ENCODE measurements at places on chromosomes 6 and 20.
A peak's percentile ranks its signal among the peaks of the same experiment; 100 is the strongest.

DNA sequence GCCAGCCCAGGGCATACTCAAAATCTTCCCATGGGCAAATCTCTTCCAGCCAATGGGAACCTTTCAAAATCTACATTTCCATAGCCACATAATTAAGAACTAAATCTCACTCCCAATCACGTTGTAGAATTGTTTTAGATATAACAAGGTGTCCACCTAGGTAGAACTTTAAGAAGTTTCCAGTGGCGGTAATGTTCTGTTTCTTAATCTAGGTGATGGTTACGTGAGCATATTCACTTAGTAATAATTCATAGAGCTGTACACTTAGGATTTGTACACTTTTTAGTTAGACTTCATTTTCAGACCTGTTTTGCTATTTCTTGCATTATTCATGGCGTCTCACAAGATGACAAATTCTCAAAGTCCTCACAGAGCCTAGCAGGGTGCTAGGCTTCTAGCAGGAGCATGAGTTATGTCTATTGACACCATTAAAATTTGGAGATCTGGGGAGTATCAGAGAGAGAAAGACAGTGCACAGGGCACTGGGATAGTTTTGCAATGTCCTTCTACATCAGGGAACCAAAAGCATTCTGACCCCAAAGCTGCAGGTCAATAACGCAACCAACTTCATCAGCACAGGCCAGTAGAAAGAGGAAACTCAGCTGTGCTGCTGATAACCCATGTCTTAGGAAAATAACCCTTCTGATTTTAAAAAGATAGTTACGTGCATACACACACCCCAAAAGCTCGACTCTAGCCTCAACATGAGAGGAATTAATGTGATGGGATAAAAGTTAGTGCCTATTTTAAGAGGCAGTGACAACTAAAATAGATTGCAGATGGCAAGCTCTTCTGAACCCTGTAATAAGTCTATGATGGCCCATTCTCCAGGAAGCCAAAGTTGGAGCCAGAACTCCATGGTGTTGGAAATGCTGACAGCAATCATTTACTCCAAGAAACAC, 518.1 kb upstream of the JARID2 start:
- DNase-seq = no peak

DNA sequence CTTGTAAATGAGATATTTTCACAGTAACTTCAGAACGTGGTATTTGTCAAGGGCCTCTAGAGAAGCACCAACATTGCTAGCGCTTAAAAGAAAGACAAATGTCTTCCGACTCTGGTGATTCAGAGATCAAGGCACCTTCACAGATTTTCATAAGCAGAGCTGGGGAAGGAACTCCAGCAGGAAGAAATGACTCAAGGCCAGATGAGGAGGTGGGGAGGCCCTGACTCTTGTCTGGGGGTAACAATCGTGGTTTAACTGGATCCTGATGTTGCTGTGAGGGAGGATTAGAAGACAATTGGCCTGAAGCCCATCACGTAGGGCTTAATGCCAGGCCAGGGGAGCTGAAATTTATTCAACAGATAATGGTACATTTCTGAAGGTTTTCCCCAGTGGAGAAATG, 122.9 kb upstream of the QKI start:
- DNase-seq = no peak

- DNase-seq = peak; percentile 89
These were observed 71.9 kb downstream of the TMEM170B start for GRCh38 chr6:11609324-11610071.

DNA sequence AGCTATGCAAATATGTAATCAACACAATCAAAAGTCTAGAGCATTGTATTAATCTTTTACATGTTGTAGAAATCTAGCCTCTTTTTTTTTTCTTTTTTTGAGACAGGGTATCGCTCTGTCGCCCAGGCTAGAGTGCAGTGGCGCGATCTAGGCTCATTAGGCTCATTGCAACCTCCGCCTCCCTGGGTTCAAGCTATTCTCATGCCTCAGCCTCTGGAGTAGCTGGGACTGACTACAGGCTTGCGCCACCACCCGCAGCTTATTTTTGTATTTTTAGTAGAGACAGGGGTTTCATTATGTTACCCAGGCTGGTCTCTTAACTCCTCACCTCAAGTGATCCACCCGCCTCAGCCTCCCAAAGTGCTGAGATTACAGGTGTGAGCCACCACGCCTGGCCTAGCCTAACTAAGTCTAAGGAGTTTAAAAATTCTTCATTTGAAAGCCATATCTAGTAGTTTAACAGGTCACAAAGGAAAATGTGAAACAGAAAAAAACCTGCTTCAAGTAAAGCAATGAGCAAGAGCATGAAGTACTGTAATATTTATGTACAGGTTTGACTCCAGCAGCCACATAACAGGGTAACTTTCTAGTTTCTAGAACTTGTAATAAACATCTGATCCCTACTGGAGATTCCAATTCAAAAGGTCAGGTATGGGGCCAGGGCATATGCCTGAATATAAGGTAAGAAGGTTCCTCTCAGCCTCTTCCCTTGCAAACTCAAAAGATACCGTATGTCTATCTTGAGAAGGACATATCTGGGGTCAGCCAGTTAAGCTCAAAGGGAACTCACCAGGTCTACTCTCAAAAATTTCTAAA, 4.4 kb downstream of the CPNE1 start:
- DNase-seq = no peak

- DNase-seq = peak; percentile 39
These were observed 89.0 kb downstream of the CD40 start for GRCh38 chr20:46206992-46207549.

- DNase-seq = no peak
These were observed 89.3 kb downstream of the MRPL14 start for GRCh38 chr6:44037847-44038542.

GRCh38 chr6:127489248-127489647, 29.9 kb downstream of the MTCL3 start:
- DNase-seq = no peak

GRCh38 chr20:9794831-9795230, 44.0 kb downstream of the PAK5 start:
- no peak for DNase-seq

GRCh38 chr6:169034516-169035167, 219.0 kb downstream of the THBS2 start:
- DNase-seq = peak; percentile 60

GRCh38 chr6:82741996-82742385, 323.6 kb downstream of the UBE3D start:
- DNase-seq = no peak

- peak; percentile 33 for DNase-seq
These were observed 6.8 kb upstream of the POU3F2 start for GRCh38 chr6:98827295-98828159.

GRCh38 chr6:12339022-12339421, 48.9 kb downstream of the EDN1 start:
- DNase-seq = no peak

- DNase-seq = peak; percentile 22
These were observed 95.4 kb downstream of the BCAS1 start for GRCh38 chr20:53974785-53975555.

- no peak for DNase-seq
These were observed 111.0 kb downstream of the PKHD1 start for GRCh38 chr6:51976374-51976773.

GRCh38 chr6:163298079-163298830, 116.3 kb upstream of the QKI start:
- no peak for DNase-seq

- DNase-seq = no peak
These were observed 53.5 kb upstream of the LRFN2 start for GRCh38 chr6:40640599-40641227.

DNA sequence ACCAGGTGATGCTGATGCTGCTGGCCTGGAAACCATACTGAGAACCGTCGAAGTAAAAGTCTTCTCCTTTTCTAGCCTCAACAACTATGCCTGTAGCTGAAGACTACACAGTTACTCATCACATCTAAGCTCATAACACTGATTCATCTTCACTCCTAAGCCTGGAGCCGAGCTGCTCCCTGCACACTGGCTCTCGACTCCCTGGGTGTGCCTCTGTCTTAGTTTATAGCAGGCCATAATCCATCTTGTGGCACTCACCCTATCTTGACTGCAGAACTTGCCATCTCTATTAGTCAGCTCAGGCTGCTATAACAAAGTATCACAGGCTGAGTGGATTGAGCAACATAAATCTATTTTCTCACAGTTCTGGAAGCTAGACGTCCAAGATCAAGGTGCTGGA, 191.0 kb downstream of the UNC5CL start:
- DNase-seq = peak; percentile 60

DNA sequence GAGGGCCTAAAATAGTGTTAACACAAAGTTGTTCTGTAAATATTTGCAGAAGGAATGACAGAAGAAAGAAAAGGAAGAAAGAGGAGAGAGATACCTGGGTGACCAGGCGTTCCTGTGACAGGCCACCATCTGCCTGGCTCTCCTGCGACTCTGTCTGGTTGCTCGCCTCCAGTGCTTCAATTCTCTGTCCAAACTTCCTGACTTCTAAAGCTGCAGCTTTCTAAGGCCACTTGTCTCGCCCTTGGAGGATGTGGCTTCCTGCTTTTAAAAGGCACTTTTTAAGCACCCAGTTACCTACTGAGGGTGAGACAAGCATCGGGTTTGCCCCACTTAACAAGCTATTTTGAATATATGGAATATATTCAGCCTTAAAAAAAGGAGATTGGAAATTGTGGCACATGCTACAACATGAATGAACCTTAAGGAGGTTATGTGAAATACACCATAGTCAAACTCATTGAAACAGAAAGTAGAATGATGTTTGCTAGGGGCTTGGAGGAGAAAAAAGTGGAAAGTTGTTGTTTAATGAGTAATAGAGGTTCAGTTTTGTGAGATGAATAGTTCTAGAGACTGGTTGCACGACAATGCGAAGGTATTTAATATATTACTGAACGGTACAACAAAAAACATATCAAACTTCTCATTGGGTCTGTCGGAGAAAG, 32.8 kb downstream of the VIP start:
- no peak for DNase-seq

- DNase-seq = peak; percentile 7
These were observed 227.7 kb downstream of the MEI4 start for GRCh38 chr6:77880501-77880900.

GRCh38 chr20:57094252-57094891, 172.1 kb downstream of the BMP7 start:
- no peak for DNase-seq

GRCh38 chr6:84508981-84509380, 255.4 kb downstream of the TBX18 start:
- peak; percentile 27 for DNase-seq

GRCh38 chr6:110617057-110617456, 140.6 kb upstream of the SLC22A16 start:
- DNase-seq = no peak

DNA sequence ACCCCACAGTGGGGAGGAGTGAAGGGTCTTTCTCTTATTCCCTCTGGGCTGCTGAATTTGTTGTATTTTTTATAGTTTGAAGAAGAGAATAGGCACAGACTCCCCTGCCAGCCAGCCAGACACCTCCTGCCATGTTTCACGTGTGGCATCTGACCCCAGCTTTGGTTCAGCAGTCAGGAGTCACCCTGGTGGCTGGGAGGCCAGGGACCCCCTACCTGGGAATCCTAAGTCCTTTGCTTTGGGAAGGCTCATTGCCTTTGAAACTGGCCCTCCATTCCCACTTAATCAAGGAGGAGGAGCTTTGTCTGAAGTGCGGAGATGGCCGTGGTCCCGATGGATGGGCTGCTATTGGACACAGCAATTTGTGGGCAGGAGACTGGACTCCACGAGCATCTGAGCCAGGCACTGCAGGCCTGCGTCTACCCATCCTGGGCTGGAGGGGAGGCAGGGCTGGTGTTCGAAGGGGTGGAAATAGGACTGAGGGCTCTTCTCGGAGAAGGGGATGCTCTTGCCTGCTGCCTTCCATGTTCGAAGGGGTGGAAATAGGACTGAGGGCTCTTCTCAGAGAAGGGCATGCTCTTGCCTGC, 196.1 kb downstream of the DLL1 start:
- no peak for DNase-seq

GRCh38 chr20:38969708-38970107, 7.6 kb downstream of the DHX35 start:
- DNase-seq = no peak

- no peak for DNase-seq
These were observed 184.4 kb downstream of the UNC5CL start for GRCh38 chr6:40854592-40854991.

DNA sequence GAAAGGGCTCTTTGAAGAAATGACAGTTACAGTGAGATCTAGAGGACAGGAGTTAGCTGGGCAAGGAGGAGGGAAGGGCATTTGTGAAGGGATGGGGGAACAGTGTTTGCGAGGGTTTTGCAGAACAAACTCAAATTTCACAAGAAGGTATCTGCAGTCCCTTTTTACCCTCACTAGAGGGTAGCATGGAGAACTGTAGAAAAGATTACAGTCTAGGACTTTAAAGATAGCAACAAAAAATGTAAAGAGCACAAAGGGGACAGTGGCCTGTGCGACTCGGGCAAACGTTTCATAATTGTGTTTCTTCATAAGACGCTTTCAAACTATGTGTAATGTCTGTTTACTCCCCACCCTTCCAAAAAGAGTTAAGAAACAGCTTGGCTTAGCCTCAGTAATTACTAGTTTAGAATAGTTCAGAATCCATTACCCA, 21.2 kb upstream of the ASXL1 start:
- DNase-seq = peak; percentile 58

DNA sequence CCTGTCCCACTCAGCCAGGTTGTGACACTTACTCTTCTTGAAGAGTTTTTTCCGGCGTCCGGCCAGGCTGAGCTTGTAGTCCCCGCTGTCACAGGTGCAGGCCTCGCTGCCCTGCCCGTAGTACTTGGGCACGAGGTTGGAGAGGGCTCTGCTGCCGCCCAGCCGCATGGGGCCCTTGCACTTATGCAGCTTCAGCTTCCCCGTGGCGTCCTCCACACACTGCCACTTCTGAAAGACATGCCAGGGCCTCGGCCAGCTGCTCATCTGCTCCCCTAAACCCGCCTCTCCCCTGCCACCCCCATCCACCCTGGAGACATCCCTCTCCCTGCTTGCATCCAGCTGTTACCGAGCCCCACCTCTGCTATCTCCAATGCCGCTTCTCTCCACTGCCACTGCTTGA, 113.1 kb downstream of the SULF2 start:
- no peak for DNase-seq

DNA sequence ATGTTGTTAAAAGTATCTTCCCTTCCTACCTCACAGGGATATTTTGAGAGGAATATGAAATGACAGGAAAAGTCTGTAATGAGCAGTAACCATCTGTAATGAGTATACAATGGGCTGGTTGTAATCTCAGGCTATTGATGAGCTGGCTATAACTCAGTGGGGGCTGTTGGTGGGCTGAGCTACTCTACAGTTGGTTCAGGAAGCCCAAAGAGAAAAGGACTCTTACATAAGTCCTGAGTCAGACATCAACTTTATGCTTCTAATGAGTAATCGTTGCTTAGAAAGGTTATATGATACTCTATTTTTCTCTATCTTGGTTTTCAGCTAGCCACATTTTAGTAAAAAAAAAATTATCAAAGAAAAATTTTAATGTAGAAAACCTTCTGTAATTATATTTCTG, 26.4 kb downstream of the ZNF391 start:
- no peak for DNase-seq

- DNase-seq = no peak
These were observed 51.8 kb downstream of the TCP11 start for GRCh38 chr6:35089216-35089934.

DNA sequence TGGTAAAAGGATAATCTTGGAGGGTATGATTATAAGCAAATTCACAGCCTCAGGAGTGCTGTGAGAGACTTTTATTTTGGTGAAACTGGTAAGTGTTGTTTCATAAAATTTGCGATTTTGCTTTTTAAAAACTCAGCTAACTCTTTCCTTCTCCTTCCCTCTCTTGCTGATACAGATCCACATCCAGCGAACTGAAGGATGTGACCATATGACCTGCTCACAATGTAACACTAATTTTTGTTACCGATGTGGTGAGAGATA, 77.2 kb upstream of the TPD52L1 start:
- no peak for DNase-seq

- peak; percentile 77 for DNase-seq
These were observed 365.2 kb downstream of the SYNE1 start for GRCh38 chr6:152271776-152272464.

GRCh38 chr6:79737172-79737571, 106.0 kb downstream of the SH3BGRL2 start:
- no peak for DNase-seq
